ENCODE measurements at places on chromosomes 5 and 9.

- no peak for DNase-seq
Measured at GRCh38 chr9:22241611-22242010, 205.0 kb upstream of the DMRTA1 start.

GRCh38 chr9:22308177-22308576 is 138.4 kb upstream of the DMRTA1 start:
- no peak for DNase-seq

- DNase-seq = no peak
Measured at GRCh38 chr5:163248333-163248732, 189.1 kb upstream of the CCNG1 start.

DNA sequence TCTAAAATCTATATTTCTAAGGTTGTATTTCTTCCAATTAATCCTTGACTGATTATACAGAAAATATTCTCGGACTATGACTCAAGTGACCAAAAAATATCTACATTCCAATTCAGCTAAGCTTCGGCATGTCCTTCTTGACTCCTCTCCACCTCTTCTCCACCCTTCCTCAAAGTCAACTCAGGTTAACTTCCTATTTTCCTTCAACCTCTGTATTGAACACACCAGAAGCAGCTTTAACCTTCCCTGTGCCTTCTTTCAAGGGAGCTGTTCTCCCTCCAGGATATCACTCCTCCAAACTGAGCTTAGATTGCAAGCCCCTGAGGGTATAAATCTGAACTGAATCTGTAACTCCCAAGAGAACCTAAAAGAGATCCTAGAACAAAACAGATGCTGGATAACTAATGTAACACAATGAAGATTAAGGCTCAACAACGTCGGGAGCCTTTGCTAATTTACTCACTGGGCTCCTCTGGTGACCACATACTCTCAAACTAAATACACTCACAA is 1.1 kb downstream of the SLCO4C1 start:
- no peak for DNase-seq

- no peak for DNase-seq
Measured at GRCh38 chr5:171639205-171639621, 146.4 kb upstream of the SMIM23 start.

GRCh38 chr5:21681911-21682310 is 1171.2 kb downstream of the CDH12 start:
- DNase-seq = no peak

- no peak for DNase-seq
Measured at GRCh38 chr5:35979715-35980114, 11.5 kb downstream of the UGT3A1 start.

DNA sequence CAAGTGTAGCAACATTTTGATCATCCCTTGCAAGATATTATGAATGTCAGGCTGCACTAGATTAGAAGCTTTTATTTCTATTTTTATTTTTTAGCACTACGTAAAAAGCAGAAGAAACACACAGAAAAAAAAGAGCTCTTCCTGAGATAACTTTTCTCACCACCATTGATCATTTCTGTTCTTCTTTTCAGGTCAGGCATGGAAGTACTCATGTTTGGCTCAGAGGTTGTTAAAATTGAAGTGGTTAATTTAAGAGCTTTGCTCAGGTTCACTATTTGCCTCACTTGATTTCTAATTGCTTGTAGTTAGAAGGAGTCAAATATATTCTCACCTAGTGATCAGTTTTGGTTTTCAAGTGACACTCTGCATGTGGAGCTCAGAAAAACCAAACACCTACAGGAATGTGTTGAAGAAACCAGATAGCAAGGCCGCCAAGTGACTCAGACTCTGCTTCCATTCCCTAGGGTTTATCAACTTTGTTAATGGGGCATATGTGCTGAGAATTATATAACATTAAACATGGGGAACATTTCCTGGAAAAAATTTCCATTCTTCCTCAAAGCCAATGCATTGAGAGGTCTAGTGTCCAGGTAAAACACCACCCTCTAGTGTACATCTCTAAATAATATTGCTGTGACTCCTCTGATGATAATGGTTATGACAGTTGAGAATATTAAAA is 679.8 kb downstream of the CETN3 start:
- DNase-seq = no peak

GRCh38 chr5:137122558-137122957 is 376.6 kb downstream of the SPOCK1 start:
- no peak for DNase-seq

GRCh38 chr9:134136118-134136995 is 475 bp downstream of the WDR5 start:
- DNase-seq = no peak

DNA sequence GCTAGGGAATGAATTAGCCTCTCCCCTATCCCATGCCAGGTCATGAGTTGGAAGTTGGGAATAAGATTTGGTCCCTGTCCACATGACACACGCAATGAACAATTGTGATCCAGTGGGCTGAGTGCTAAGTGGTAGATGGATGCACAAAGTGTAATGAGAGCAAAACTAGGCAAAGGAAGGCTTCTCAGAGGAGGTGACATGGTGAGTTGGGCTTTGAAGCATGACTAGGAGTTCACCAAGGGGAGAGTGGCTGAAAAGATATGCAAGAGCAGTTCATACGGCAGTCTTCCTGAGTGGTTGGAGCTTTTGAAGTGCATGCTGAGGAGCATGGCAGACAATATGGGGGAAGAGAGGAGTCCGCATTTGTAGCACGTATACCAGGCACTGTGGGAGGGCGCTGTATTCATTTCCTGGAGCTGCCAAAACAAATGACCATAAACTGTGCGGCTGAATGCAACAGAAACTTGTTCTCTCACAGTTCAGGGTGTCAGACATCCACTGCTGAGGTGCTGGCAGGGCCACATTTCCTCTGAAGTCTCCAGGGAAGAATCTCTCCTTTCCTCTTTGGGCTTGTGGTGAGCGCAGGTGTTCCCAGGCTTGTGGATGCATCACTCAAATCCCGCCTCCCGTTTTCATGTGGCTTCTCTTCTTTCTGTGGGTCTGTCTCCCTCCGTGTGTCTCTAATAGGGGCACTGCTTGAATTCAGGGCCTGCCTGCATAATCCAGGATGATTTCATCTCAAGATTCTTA is 49.5 kb downstream of the NSG2 start:
- no peak for DNase-seq

- no peak for DNase-seq
Measured at GRCh38 chr5:16883806-16884205, 52.3 kb downstream of the MYO10 start.

DNA sequence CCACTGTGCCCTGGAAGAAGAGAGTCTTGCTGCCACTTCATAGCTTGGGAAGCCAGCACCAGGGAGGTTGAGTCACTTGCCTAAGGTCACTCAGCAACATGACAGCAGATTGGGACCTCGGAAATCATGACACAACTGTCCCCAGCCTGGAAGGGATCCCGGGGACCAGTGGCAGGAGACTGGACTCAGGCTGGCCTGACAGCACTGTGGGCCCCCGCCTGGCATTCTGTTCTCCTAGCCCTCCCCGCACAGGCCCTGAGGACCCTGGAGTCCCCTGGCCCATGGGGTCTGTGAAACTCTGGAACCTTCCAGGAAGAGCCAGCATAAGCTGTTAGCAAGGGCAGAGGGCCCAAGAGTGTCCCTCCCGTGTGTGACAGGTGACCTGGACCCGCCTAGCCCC is 64.9 kb downstream of the COL5A1 start:
- no peak for DNase-seq

GRCh38 chr5:137710086-137710485 is 25.8 kb downstream of the KLHL3 start:
- DNase-seq = no peak

GRCh38 chr5:68303754-68304420 is 88.3 kb downstream of the PIK3R1 start:
- no peak for DNase-seq

GRCh38 chr9:127033789-127034188 is 88.6 kb downstream of the ANGPTL2 start:
- DNase-seq = no peak

GRCh38 chr5:31131381-31131891 is 62.0 kb upstream of the CDH6 start:
- DNase-seq = no peak

- no peak for DNase-seq
Measured at GRCh38 chr9:73179589-73179988, 27.9 kb downstream of the ANXA1 start.

DNA sequence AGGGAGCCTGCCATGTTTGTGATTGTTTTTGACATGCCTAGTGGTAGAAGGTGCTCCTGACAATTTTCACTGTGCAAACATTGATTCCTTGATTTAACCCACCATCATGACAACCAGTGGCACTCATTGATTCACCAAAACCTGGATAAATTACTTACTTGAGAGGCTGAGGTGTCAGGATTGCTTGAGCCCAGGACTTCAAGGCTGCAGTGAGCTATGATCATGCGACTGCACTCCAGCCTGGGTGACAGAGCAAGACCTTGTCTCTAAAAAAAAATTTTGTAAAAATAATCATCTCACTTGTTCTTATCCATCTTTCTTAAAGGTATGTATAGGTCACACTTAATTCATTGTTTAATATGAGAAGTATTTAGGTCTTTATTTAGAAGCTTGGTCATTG is 401.3 kb downstream of the ARRDC3 start:
- DNase-seq = no peak

DNA sequence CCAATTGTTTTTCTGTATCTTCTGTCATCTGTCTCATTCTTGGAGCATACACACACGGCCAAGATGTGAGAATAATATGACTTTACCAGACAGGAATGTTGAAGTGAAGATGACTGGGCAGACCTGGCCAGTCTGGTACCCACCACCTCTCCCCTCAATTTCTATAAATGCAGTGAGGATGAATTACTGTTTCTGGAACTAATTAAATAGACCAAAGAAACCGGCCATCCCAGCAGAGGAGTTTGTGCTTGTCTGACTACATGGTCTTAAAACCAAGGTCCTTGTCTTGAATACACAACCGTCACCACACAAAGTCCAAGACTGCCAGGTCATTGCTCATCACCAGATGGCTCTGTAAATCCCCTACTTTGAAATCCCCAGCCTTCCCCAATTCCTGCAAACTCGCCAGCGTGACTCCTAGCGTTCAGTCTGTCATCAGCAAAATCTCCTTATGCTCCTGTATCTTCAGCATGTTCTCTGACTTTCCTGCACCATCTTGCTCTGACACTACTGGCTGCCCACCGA is 147.2 kb downstream of the PDE4D start:
- DNase-seq = no peak

DNA sequence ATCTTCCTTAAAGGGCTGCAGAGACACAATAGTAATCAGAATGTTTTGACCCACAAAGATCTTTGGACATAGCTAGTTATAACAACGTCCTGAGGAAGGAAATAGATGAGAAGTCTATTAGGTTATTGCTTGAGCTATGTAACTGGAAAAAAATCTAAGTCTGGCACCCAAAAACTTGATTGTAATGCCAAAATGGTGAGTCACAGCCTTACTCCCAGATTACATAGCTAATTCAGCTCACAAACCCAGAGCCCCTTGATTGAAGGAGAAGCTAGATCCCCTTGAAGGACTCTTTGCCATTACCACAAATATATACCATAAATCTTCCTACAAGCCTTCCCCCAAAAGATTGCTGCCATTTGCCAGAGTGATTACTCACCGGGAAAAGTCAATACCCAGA is 341.8 kb upstream of the KIF2A start:
- no peak for DNase-seq

- peak; percentile 14 for DNase-seq
Measured at GRCh38 chr5:757346-757930, 27.1 kb downstream of the ZDHHC11B start.

- no peak for DNase-seq
Measured at GRCh38 chr5:94972268-94972667, 312.6 kb downstream of the MCTP1 start.

DNA sequence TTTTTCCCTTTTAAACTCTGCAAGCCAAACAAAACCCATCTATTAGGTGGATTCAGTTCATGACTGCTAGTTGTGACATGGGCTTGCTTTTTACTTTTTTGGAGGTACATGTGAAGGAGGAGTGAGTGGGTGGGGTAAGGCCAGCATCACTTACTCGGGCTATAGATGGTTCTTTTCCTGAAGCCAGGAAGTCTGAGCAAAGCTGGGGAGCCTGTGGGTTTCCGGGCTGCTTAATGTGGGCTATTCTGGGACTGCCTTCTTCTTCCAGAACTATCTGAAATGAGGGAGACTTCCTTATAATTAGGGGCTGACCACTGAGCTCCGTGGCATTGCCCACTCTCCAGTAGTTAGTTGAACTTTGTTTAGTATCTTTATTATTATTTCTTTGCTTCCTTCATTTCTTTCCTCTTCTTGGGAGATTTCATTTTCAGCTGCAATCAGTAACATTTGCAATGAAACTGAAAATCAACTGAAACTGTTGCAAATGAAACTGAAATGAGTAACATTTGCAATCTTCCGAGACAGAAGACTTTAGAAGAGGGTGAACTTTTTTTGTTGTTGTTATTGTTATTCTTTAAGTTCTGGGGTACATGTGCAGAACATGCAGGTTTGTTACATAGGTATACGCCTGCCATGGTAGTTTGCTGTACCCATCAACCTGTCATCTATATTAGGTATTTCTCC is 204.9 kb downstream of the LRRC70 start:
- DNase-seq = no peak

DNA sequence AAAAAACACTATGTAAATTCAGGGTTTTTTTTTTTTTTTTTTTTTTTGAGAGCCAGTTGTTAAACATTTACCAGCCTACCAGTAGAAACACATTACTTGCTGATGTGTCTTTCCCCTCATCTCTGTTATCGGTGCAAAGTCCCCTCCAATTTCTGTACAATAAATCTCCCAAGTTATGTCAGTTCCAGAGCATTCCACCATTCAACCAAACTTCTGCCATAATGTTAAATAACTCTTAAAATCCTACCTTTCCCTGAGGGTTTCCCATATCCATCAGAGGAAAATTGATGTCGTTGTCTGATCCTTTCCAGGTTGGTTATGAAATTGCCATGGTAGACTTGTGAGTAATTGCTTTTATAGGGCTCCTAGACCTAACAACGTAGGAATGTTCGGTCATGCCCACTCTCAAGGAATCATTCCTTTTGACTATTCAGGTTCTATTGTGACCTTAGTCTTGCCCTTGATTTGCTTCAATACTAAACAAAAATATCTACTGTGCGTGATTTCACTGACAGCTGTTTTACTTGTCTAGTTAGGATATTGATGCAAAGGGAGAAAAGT is 5.6 kb upstream of the PPP2R2B start:
- DNase-seq = no peak

DNA sequence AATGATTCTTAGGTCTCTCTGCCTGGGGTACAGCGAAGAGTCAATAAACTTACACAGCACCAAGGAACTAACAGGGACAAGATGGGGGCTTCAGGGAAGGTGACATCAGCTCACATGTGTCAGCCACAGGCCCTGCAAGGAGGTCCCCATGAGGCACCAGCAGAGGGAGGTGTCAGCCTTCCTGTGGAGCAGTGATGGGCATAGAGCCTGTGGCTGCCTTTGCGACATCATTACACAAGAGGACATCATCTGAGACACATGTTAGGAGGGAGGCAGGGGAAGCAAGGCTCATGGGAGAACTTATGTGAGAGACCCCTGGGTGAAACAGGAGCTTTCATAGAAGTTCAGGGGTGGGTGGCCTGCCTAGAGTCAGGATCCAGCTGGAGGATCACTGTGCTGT is 389.6 kb downstream of the SEMA5A start:
- no peak for DNase-seq

- no peak for DNase-seq
Measured at GRCh38 chr9:79663878-79664277, 92.1 kb downstream of the TLE4 start.

All from CD4-positive, alpha-beta T cell treated with Interleukin-15 for 1 hour (primary cell).